ENCODE measurements at places on chromosomes 3 and 15.

DNA sequence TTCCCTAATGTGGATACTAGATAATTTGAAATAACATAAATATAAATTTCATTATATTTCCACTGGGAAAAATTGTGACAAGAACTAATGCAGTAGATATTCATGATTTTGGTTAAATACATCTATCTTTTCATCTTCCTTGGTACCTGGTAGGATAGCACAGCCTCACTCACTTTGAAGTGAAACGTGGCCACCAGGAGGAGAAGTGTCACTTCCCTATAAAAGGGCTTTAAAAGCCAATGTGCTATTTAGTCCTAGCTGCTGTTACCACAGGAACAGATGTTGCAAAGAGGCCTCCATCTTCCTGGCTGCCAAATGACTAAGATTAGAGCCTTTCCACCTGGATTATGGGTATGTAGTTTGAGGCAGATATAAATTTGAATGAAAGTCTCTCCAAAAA lies 140.0 kb downstream of the PLOD2 start:
- DNase-seq: no peak

- peak; percentile 63 for DNase-seq
These were observed 67.6 kb upstream of the HACD2 start for GRCh38 chr3:123652342-123652984.

DNA sequence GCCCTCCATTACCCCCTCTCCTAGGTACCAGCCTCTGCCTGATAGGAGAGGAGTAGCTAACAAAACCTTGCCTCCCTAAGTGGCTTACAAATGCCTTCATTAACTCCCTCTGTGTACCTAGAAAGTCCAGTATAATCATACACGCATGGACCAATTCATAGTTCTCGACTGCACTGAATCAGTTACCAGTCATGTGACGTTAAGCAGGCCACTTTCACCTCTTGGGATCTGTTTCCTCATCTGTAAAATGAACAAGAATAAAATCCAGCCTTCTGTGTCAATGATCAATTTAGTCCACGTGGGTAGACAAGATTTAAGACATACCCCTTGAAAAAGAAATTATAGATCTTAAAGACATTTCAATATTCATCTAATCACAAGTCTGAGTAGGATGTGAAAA lies 72.2 kb downstream of the TRIM69 start:
- DNase-seq: no peak

DNA sequence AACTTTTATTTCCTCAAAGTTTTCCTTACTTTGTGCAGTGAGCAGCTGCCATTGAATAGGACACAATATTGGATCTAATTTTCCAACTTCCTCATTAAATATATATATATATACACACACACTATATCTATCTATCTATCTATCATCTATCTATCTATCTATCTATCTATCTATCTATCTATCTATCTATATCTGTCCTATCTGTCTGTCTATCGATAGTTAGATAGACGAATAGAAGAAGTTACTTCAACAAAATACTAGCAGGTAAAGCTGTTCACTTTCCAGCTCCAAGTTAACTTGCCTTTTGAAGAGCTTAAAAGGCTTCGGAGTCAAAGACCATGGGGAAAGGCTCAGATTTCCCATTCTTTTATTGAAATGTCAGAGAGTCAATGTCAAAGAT lies 3.6 kb upstream of the DLG1 start:
- DNase-seq: no peak

- no peak for DNase-seq
These were observed 8.6 kb downstream of the ATP13A4 start for GRCh38 chr3:193546129-193546528.

GRCh38 chr15:39672184-39672583 lies 91.3 kb downstream of the THBS1 start:
- no peak for DNase-seq

GRCh38 chr15:101275018-101275417 lies 2.3 kb downstream of the SELENOS start:
- DNase-seq: no peak

DNA sequence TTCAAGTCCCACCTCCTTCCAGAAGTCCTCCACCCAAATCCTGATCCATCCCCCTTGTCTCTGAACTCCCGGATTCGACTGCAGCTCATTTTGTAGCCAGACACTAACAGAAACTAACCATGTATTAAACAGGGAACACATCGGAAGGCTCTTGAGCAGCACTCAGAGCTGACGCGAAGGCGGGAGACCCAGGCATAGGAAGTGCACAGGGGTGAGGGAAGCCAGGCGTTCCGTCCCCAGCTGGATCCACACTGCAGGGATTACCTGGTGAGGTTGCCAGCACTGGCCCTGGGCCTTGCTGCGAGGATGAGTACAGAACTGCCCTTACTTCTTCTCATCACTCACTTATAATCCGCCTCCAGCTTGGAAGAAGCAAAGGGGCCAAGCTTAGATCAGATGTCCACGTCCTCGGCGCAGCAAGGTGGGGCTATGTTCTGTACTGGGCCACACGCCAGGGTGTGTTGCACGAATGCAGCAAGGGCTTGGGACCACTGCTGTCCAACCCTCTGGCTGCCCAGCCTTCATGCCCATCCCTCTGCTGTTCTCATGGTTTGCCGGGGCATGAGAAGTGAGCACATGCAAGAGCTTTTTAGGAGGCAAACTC lies 124.2 kb upstream of the SMAD3 start:
- no peak for DNase-seq

DNA sequence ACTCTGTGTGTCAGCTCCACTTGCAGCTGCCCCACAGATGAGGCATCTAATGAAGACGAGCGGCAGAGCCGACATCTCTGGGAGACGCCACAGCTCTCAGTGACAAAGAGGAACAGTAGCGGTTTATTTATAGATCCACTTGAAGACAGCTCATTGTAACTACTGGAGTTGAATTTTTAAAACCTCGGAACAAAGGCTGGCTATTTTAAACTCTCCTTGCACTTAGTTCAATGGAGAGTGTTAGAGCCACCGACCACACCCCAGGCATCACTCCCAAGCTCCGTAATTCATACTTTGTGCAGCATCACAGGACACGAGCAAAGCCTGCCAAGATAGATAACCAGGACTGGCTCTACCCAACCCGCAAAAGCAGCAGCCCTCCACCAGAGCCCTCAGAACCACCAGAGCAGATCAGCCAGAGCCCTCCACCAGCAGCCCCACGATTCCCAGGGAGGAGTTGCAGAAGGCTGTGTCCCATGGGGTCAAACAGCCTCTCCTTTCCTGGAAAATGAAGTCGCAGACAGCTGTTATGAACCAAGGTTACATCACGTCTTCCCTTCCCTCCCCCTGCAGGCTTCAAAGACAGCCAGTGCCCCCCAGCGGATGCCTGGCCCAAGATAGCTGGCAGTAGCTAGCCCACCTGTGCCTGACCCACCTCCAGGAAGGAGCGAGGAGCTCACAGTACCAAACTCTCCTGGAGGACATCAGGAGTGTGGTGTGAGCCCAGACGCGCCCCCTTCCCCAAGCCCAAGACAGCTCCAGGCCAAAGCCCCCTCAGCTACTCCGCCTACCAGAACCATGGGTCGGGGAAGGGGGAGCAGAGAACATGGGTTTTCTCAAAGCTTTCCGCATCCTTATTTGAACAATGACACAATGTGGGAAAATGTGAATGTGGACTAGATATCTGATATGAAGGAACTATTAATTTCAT lies 45.7 kb downstream of the POC1A start:
- DNase-seq: no peak

GRCh38 chr3:98855806-98856400 lies 45.6 kb downstream of the DCBLD2 start:
- peak; percentile 73 for DNase-seq

DNA sequence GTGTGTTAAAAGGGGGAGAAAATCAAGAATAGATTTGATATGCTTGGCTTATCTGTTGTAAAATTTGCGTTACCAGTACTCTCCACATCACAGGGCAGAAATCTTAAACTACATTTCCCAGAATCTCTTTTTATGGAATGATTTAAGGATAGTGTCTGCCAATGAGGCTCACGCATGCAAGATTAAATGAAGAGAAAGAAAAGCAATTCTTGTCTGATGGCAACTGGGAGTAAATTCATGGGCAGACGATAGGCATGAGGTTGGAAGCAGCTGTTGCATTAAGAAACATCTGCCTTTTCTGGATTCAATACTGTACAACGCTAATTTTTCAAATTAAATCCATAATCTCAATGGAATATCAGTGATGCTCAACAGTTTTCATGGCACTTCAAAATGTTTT lies 27.2 kb upstream of the ANKRD28 start:
- no peak for DNase-seq

GRCh38 chr3:193997228-193998122 lies 138.5 kb upstream of the HES1 start:
- DNase-seq: no peak

GRCh38 chr15:66751579-66751978 lies 49.5 kb downstream of the SMAD6 start:
- DNase-seq: no peak

- peak; percentile 38 for DNase-seq
These were observed 51.2 kb upstream of the MINAR1 start for GRCh38 chr15:79380755-79381497.

GRCh38 chr15:63038926-63039673 lies 3.4 kb upstream of the TPM1 start:
- DNase-seq: peak; percentile 86

DNA sequence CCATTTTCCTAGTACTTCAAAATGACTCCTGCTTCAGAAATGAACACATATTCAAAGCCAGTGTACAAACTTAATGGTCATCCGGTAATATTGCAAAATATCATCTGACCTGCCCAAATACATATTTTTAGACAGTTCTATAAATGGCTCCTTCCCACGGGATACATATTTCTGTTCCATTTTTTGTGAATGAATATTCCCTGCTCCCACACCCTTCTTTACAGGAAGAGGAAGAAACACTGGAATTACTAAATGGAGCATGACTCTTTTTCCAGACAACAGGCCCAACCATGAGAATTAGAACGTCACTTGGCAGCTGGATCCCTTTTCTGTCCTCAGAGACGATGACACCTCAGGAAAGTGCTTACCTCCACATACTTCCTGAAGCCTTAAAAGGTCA lies 38.0 kb upstream of the CBLB start:
- DNase-seq: no peak

GRCh38 chr3:152174876-152175527 lies 93.7 kb upstream of the MBNL1 start:
- no peak for DNase-seq

DNA sequence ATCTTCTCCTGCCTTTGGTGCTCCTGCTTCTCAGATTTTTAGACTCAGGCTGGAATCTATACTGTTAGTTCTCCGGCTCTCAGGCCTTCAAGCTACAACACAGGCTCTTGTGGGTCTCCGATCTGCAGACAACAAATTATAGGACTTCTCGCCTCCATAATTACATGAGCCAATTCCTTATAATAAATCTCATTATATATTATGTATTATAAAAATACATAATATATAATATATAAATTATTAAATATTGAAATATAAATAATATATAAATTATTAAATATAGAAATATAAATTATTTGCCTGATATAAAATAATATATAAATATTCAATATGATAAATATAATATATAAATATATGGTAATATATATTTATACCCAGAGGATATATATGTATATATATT lies 1214.0 kb downstream of the ROBO2 start:
- DNase-seq: no peak

DNA sequence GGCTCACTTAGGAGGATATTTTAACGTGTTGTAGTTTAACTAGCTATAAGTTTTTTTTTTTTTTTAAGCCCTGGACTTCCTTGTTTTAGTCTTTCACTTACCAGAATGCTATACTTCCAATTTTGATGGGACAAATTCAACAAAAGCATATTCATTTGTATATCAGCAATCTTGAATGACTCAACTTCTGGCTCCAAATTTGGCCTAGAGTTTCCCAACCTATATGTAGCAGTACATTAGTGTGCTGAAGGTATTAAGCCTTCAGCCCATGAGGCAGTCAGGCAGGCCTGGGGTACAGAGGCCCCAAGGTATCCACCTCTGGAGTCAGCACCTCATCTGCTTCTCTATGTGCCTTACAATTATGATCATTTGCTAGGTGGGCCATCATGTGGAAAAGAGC lies 5.9 kb downstream of the PBRM1 start:
- no peak for DNase-seq

DNA sequence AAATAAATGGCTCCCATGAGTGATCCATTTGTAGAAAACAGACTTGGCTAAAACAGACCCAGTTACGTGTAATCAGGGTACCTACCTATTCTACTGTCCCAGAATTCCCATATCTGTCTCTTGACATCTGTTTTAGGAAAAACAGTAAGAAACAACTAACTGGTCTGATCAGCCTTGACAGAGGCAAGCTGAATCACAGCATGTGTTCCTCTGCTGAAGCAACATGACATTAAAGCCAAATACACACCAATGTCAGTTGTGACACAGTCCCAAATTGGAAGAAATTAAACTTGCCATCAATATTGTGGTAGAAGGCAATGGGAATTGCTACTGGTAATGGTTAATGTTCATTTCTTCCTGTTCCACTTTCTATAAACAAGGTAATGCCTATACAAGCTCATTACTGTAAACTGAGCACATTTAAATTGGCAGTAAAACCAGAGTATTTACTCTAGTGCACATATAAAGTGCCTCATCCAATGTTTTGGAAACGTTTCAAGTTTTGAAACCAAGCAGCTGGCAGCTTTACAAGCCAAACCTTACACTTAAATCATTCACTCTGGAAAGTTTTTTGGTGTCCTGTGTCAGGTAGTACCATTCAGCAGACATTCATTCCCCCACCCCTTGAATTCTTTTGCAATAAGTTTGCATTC lies 27.0 kb downstream of the ALDH1A2 start:
- peak; percentile 64 for DNase-seq

- DNase-seq: no peak
These were observed 241.4 kb downstream of the PTPRG start for GRCh38 chr3:61802772-61803171.

DNA sequence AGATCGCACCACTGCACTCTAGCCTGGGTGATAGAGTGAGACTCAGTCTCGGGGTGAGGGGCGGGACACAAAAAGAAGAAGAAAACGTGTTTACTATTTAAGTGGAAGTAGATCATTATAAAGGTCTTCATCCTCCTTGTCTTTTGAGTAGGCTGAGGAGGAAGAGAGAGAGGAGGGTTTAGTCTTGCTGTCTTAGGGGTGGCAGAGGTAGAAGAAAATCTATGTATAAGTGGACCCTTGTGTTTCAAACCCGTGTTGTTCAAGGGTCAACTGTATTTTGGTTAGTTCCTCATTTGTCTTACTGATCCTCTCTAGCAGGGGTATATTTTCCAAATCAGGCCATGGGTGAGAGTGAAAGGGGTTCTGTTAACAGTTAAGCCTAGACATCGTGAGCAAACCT lies 40.1 kb downstream of the TRIM71 start:
- DNase-seq: no peak

DNA sequence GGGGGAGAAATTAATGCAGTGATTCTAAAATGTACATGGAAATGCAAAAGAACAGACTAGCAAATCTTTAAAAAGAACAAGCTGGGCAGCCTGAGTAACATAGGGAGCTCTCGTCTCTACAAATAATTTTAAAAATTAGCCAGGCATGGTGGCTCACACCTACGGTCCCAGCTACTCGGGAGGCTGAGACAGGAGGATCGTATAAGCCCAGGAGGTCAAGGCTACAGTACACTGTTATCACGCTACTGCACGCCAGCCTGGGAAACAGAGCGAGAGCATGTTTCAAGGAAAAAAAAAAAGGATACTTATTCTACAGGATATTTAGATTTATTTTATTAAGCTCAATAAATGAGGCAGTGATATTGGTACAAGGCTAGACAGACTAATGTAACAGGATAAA lies 40.9 kb downstream of the STAG1 start:
- no peak for DNase-seq
